ENCODE measurements at places on chromosomes 3 and 15. TPM values are rescaled to one million over a fixed set of nuclear protein-coding genes. Genes with fewer than 3 reads are reported as not detected.

GOLGA8H gene
- 0.41 TPM for polyA plus RNA-seq

TXNRD3 gene
- 9.5 TPM for polyA plus RNA-seq

CADPS gene
- 1.7 TPM for polyA plus RNA-seq

TRIP4 gene
- polyA plus RNA-seq, result 28.0 TPM

DNA sequence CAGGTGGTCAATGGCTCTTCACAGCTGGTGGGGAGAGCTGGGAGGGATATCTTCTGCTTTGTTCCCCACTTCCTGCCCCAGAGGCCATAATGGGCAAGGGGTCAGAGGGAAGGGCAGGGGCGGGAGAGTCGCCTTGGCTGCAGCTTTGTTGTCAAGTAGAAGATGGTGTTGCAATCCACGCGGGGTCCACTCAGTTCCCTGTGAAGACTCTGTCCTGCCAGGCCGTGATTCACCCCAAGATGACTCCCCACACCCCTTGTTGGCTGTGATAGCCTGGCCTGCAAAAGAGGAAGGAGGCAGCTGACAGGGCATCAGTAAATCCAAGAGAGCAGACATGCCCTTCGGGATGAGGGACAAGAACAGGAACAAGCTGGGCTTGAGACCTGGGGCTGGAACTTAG lies 6.9 kb downstream of the GALNT15 start:
- DNase-seq, result no peak

GRCh38 chr15:40787991-40788390 lies 18.2 kb downstream of the C15orf62 start:
- DNase-seq, result no peak

- no peak for DNase-seq
These were observed 58.8 kb downstream of the KIF9 start for GRCh38 chr3:47223755-47224154.

- no peak for DNase-seq
These were observed 70.7 kb downstream of the TNIK start for GRCh38 chr3:171389491-171389890.

DNA sequence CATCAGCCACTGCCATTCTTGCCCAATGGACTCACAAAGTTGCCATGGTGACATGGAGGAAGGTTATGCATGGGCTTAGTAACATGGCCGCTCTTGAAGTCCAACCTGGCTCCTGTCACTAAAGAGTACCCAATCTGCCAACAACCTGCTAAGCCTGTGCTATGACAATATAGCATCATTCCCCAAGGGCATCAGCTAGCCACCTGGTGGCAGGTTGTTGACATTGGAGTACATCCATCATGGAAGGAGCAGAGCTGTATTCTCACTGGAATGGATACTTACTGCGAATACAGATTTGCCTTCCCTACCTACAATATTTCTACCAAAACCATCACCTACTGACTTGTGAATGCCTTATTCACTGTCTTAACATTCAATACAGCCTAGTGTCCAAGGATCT lies 138.9 kb upstream of the RORA start:
- no peak for DNase-seq

GRCh38 chr15:67184208-67184925 lies 70.1 kb downstream of the AAGAB start:
- peak; percentile 4 for DNase-seq

- no peak for DNase-seq
These were observed 1.0 kb upstream of the COL7A1 start for GRCh38 chr3:48596157-48596556.

GRCh38 chr3:436053-436452 lies 239.5 kb downstream of the CHL1 start:
- peak; percentile 25 for DNase-seq

GRCh38 chr3:195762611-195763010 lies 41.8 kb downstream of the MUC20 start:
- DNase-seq, result no peak

- DNase-seq, result no peak
These were observed 58.9 kb upstream of the FLNB start for GRCh38 chr3:57949344-57949743.

- no peak for DNase-seq
These were observed 9.7 kb downstream of the DGKG start for GRCh38 chr3:186352369-186352768.

DNA sequence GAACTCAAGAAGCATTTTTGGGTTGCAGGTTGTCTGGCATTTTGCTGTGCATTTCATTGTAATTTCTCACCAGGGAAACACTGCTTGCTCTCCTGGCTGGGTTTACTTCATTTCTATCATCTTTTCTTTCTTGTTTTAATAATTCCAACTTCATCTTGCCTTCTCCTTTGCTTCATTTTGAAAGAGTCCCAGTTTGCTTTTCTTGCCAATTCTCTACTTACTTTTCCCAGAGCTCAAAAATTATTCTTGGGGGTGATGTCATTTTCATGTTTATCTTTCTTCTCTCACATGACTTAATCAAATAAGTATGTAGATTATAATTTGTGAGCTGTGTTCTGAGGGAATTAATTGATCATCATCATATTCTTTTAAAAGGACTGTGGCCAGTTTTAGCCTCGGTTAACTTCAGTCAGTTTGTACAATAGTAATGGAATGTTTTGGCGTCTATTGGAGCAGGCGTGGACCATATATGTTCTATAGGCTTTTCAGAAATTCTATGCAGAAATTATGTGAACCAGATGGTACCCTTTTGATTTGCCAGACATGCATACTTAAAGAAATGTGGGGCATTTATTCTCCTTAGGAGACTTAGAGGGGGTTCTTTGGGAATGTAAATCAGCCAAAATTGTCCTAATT lies 30.1 kb downstream of the SH3GL3 start:
- peak; percentile 91 for DNase-seq

GRCh38 chr3:143315766-143316165 lies 196.2 kb downstream of the CHST2 start:
- DNase-seq, result no peak
